ENCODE measurements at places on chromosomes 2 and 18.

GRCh38 chr2:233810385-233810784 lies 32.3 kb downstream of the MROH2A start:
- DNase-seq = no peak

DNA sequence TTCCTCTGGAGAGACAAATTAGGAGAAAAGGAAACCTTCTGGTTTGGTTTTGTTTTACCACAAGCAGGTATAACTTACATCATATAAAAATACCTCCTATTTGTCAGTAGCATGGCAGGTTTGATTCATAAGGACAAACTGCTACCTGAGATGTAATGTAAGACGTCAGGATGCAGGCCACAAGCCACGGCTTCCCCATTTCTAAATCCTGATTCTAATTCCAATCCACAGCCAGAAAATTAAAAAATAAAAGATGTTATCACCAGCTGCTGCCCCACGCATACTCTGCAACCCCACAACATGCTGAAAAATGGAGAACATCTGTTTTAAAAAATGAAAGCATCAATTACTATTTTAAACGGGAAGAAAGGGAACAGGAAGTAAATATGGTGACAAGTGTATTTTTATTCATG lies 197.6 kb downstream of the BCL11A start:
- no peak for DNase-seq

- DNase-seq = no peak
Observed at GRCh38 chr2:214775971-214776370, 33.5 kb downstream of the BARD1 start.

DNA sequence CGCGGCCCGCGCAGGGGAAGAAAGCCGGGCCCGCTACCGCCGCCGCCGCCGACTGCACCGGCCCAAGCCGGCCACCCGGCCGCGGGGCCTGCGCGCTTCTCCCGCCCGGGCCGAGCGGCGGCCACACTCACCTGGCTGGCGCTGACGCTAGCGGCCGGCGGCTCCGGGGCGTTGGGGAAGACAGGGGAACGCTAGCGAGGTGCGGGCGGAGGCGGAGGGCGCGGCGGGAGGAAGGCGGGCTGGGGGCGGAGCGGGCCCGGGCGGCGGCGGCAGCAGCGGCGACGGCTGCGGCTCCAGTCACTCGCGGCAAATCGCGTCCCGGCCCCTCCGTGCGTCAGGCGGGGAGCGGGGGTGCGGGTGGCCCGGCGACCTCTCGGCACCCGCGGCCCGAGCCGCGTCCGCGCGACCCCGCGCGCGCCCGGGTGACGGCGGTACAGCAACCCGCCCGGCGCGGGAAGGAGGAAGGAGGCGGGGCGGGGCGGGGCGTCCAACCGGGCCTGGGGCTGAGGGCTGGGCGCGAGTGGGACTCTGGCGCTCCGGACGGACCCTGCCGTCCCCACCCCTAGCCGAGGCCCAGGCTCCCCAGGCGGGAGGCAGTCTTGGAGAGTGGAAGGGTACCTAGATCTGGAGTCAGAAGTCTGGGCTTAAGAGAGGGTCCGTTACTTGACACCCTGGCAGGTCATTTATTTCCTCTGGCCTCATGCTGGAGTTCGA lies at the start of gene SESTD1:
Gene SESTD1, minus strand, starts transcription at position 465 of the 714 bp plus-strand sequence. CDS start 72,991 bp downstream, outside the sequence.
- no peak for DNase-seq

DNA sequence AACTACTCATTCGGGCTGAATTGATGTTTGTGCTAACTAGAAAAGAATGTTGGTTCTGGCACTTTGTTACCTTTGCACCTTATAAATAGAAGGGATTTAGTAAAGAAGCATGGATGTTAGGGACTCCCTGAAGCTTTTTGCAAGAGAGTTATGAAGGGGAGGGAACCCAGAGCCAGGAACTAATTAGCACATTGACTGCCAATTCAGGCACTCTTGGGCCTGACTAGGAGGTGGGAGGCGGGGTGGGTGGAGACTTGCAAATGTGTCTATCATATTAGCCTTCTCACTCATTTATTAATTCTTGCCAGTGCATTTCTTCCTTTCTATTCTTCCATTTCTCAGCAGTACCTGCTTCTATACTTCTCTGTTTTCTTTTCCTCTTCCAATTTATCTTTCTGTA lies 1022.4 kb downstream of the TMEM182 start:
- DNase-seq = no peak

GRCh38 chr2:100845141-100845991 lies 25.4 kb downstream of the NPAS2 start:
- no peak for DNase-seq

- no peak for DNase-seq
Observed at GRCh38 chr18:21914739-21915319, 174.2 kb downstream of the MIB1 start.

GRCh38 chr2:146850746-146851145 lies 994.1 kb upstream of the ACVR2A start:
- DNase-seq = no peak

DNA sequence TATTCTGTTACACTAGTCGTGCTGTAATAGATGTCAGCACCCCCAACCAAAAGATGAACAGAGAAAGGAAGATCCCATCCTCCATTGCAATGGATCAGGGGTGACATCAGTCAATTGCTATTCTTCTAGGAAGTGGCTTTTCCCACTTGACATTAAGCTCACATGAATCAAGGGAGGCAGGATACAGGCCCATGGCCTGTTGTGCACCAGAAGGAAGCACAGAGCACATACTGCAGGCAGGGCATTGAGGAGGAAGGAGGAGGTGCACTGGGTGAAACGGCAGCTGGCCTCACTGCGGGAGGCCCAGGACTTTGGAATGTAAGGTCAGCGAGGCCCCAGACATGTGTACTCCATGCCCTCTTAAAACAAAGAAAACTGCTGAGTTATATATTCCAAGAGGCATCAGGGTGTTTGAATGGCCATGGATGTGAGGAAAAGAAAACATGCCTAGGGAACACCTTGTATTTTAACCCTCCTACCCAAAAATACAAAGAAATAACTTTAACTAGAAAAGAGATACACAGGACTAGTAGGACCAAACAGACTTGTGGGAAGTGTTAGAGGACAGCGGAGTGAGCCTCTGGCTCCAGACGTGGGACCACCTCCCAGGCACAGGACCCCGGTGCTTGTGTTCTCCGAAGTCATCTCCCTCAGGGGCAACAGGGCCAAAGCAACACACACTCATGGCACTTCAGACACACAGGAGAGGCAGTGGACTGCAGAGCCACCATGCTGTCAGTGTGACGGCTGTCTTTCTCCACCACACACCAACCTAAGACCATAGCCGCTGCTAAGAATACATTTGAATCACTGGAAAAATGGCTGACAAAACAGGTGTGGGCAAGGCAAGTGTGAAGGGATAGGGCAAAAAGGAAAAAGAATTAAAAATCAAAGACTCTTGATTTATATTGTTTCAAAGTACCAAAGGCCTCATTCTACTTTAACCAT lies 51.4 kb upstream of the RIOK3 start:
- DNase-seq = no peak

- no peak for DNase-seq
Observed at GRCh38 chr2:128187032-128187654, 96.1 kb downstream of the UGGT1 start.

GRCh38 chr2:67037655-67038054 lies 359.5 kb upstream of the ETAA1 start:
- no peak for DNase-seq

- no peak for DNase-seq
Observed at GRCh38 chr2:207530160-207531031, 634 bp downstream of the CREB1 start.

GRCh38 chr18:79915161-79916127 lies 36.0 kb downstream of the SLC66A2 start:
- no peak for DNase-seq

DNA sequence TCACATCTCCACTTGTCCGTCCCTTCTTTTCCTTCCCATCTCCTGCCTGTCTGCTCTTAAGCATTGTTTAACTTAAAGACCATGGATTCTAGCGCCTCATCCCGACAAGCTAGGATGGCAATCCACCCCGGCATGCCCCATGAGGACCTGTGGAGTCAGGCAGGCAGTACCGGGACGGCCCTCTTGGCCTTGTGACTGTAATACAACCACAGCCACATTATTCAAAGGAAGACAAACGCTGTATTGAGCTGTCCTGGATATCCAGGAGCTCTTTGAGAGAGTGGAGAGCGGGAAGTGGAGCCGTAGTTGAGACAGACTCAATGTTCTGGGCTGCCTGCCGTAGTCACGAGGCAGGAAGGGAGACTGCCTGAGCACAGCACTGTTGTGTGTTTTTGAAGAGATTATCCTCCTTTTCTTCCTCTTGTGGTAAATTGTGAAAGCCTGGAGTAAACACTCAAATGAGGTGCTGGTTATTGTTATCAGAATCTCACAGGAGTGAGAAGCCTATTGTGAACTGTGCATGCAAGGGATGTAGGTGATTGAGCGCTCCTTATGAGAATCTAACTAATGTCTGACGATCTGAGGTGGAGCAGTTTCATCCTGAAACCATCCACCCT lies 929.8 kb upstream of the CNTNAP5 start:
- DNase-seq = no peak

- DNase-seq = no peak
Observed at GRCh38 chr2:174312581-174313234, 22.0 kb upstream of the SP9 start.

DNA sequence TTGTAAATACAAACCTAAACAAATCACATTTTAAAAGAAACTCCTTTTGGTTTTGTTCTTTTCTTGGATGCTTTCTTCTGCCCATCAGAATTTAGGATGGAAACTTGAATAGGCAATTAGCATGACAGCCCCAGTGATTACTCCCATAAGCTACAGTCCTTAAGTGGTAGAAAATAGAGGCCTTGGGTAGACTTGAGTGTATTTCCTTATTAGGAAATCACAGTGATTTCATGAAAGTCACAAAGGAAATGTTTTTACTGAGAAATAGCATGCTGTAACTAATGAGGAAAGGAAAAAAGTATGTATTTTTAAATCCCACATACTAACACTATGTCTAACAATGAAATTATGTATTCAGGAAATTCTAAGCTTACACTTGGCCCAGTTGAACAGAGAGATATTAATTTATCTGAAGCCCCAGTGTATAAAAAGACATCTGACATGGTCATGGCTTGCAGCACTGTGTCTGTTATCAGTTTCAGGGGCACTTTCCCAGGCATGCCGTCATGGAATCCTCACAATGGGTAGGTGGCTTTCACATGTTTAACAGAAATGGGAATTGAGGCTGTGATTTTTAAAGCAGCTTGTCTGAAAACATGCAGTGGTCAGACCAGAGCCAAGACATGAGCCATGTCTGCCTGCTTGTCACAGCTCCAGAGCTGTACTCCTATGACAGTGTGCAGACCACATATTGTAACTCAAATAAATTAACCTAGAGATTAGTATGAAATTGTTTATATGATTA lies 79.7 kb upstream of the TRIB2 start:
- DNase-seq = no peak

GRCh38 chr2:74908748-74909444 lies 49.5 kb upstream of the POLE4 start:
- DNase-seq = no peak

DNA sequence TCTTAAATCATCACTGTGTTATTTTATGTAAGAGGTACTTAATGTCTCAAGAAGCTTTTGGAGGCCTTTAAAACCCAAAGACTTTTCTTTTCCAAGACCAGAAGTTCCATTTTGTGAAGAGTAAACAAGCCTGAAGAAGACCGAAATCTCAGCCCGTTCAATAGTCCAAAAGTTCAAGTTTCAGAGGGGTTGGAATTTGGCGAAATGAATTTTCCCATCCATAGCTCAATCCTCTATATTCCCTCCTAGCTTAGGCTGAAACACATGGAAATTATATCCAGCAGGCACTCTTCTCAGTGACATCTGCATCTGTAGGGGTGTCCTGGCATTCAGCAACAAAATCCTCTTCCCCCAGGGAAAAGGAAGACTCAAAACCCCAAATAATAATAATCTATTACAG lies 344.6 kb downstream of the ARHGAP15 start:
- DNase-seq = no peak

- DNase-seq = no peak
Observed at GRCh38 chr2:119548516-119549120, 4.4 kb downstream of the CFAP221 start.

DNA sequence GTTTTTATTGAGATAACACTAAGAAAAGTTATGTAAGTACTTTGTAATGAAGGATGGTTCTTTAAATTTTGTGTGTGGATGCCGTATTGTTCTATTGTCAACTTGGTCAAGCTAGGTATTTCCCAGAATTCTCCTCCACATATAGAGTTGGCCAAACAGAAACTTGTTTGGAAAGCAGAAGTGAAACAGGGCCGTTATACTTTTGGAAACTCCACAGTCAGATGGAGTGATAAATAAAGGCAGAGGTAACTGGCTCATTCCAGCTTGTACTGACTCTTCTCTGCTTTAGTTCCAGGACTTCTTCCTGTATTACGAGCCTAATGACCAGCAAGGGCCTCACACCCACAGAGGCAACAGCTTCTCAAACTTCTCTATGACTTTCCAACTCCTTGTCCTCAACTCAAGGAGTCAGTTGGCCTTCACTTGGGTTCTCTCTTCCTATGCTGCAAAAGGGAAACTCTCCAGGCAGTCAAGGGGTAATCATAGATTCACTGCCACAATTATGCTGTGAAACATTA lies 16.4 kb upstream of the STARD7 start:
- DNase-seq = no peak

GRCh38 chr2:218327451-218328210 lies 29.0 kb upstream of the CATIP start:
- DNase-seq = no peak

DNA sequence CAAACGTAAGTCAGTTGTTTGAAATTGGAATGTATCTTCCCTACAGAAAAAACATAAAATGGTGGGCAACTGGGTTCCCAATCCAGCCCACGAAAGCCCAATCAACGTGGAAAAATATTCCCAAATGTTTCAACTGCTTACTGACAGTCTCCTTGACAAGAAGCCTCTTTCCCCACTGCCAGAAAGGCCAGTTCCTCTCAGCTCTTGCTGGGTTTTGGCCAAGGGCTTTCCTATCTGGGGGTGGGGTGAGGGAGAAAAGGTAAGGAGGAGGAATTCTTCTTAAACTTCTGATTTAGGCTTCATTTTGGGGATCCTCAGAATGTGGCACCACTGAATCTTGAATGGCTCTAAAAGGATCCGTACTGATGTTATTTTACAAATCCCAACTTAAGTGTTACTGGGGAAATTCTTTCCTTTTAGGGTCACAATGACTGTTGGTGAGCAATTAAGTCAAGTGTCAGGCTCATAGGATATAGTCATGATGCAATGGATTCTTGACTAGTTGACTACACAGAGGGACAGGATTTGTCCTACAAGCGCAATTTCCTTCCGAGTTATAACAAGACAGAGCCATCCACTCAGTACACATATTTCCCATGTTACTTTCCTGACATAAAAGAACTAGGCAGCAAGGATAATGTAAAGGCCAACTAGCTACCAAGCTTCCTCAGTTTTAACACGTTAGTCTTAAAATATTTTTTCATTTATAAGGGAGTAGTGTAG lies 73.6 kb downstream of the SPRED2 start:
- no peak for DNase-seq

Measured in NCI-H187 (cell line).